ENCODE measurements at places on chromosomes 7 and 10. TPM values are rescaled to one million over a fixed set of nuclear protein-coding genes. Genes with fewer than 3 reads are reported as not detected.

Gene FAM25G
- not detected for total RNA-seq

Gene FEZF1
- not detected for total RNA-seq

Gene C10orf67
- not detected for total RNA-seq

Gene SDK1
- total RNA-seq, result under 0.01 TPM

Gene HOXA11
- not detected for total RNA-seq

Gene GPRIN2
- total RNA-seq, result 0.08 TPM

Gene TAS2R39
- total RNA-seq, result 0.35 TPM

Gene OR2A1
- 0.08 TPM for total RNA-seq

Gene ATAD1
- total RNA-seq, result 20.8 TPM

Gene ADRB1
- not detected for total RNA-seq

Gene YKT6
- 128 TPM for total RNA-seq

Gene FOXK1
- total RNA-seq, result 9.7 TPM

Gene SPDYE11
- total RNA-seq, result not detected

Gene ZNF365
- total RNA-seq, result 0.70 TPM

Gene GPNMB
- 507 TPM for total RNA-seq

Gene PSPH
- 115 TPM for total RNA-seq

Gene H2BK1
- total RNA-seq, result not detected

Gene NODAL
- total RNA-seq, result not detected

Gene LIPM
- total RNA-seq, result not detected

Gene TMEM196
- not detected for total RNA-seq

Gene WBP1L
- total RNA-seq, result 49.0 TPM

Gene OPALIN
- total RNA-seq, result not detected

Gene NYAP1
- total RNA-seq, result 0.38 TPM

Gene GRM3
- total RNA-seq, result not detected

Gene MBL2
- total RNA-seq, result not detected

Gene EMX2
- total RNA-seq, result 0.08 TPM

Gene PODXL
- total RNA-seq, result 2.6 TPM

Gene PNLIPRP2
- total RNA-seq, result not detected

Gene CFTR
- not detected for total RNA-seq

Gene SPDYE1
- not detected for total RNA-seq

Gene NPC1L1
- total RNA-seq, result not detected

Gene TRIM50
- total RNA-seq, result not detected

Gene MAGI2
- total RNA-seq, result 5.1 TPM

Gene FBXL13
- 1.6 TPM for total RNA-seq

Gene FGFR2
- total RNA-seq, result not detected

Gene RSU1
- 56.3 TPM for total RNA-seq

Gene PPP1R9A
- 0.38 TPM for total RNA-seq

Gene STEAP2
- 2.6 TPM for total RNA-seq

Gene TMEM213
- not detected for total RNA-seq

Gene ELN
- total RNA-seq, result 385 TPM

Gene PKD2L1
- not detected for total RNA-seq

Gene PVRIG
- not detected for total RNA-seq

Gene WAC
- 32.8 TPM for total RNA-seq

Gene GPR26
- total RNA-seq, result not detected

Gene TMEM178B
- total RNA-seq, result 0.08 TPM

Gene SMC3
- 10.9 TPM for total RNA-seq

Gene ASZ1
- not detected for total RNA-seq

Gene NPSR1
- total RNA-seq, result not detected

Gene DPYSL4
- 4.9 TPM for total RNA-seq

Gene OR2A12
- not detected for total RNA-seq

Gene MSS51
- total RNA-seq, result 0.60 TPM

Gene CNPY1
- not detected for total RNA-seq

Gene FZD8
- total RNA-seq, result 34.9 TPM

Gene AIMP2
- total RNA-seq, result 37.1 TPM

Gene MKX
- total RNA-seq, result 0.08 TPM

Gene ZNF438
- 1.8 TPM for total RNA-seq

Gene LIPF
- not detected for total RNA-seq

Gene NKX2-3
- total RNA-seq, result not detected

Gene CCDC7
- total RNA-seq, result 8.7 TPM

Data from smooth muscle cell of the coronary artery (primary cell).